ENCODE measurements at places on chromosomes 3 and 15.

- peak; percentile 52 for DNase-seq
Measured at GRCh38 chr3:97510795-97511194, 253.8 kb upstream of the ARL6 start.

DNA sequence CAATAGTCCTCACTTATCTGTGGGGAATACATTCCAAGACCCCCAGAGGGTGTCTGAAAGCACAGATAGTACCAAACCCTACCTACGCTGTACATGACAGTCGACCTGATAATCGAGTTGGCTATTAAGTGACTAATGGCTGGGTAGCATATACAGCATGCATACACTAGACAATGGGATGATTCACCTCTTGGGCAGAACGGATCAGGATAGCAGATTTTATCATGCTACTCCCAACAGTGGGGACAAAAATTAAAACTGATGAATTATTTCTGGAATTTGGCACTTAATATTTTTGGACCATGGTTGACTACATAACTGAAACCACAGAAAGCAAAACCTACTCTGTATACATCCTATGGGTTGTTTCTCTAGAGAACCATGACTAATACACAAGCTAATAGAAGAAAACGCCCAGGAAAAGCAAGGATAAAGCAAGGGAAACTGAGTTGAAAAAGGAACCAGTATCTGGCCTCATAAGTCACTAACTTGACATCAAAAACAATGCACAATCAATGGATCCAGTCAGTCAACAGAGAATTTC, 15.5 kb downstream of the ATG3 start:
- DNase-seq, result no peak

DNA sequence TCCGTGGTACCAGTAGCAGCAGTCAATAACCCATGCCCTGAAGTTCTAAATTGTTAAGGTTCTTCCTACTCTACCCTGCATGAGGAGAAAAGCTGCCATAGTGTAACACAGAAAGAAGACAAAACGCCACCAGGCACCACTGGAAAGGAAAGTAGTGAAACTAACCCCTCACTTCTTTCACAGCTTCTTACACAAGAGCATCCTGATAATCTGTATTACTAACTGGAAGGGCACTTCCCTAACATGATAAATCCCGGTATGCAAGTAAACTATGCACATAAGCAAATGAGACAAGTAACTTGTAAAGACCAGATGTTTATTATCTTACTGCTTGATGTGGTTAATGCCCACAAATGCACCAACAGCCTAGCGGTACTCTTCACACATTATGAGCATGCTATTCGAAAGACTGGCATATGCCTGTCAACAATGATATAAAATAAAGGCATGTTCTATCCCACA, 141.3 kb downstream of the ADAM10 start:
- DNase-seq, result no peak

- DNase-seq, result no peak
Measured at GRCh38 chr3:48897460-48898376, 964 bp downstream of the SLC25A20 start.

DNA sequence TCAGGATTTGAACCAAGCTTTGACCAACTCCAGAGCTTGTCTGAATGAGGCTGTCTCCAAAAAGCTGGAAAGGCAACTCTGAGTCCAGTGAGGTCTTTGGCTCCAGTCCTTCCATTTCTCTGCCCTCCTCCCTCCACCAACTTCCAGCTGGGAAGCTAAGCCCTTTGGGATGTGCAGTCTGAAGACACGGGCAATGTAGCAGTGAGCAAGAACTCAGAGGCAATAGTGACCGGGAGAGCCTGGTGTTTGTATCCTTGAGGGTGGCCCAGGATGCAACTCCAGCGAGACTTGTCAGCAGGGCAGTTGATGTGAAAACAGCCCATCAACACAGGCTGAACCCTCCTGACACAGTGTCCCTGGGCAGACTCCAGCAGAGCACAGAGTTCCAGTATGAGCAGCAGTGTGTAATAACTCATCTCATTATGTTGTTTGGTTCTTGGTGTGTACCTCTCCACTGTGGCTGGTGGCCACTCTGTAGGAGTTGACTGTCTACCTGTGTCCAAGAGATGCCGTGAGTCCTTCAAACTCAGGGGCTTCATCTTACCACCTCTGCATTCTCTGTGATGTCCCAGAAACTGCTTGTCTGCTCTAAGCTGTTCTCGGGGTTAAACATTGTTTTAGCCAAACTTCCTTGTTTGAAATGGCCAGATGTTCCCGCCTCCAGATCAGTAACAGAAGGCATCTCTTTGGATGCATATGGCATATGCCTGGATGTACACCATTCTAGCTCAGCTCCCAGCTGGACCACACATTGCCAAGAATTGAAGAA, 6.6 kb downstream of the CDCP1 start:
- DNase-seq, result no peak

DNA sequence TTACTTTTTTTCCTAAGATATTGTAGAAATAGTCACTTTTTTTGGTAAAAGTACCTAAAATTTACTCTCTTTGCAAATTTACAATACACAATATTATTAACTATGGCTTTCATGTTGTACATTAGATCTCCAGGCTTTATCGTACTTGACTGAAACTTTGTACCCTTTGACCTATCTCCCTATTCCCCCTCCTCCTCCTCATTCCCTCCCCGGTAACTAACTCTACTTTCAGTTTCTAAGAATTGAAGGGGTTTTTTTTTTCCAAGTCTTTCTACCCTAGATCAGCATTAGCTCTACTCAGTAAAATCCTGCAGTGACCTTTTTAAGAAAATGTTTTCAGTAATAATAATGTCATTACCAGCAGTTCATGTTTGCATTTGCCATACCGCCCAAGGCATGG, 10.1 kb downstream of the HACL1 start:
- DNase-seq, result no peak

GRCh38 chr15:68749793-68750192, 70.9 kb downstream of the ANP32A start:
- DNase-seq, result no peak

- no peak for DNase-seq
Measured at GRCh38 chr3:108090049-108090700, 656 bp downstream of the CD47 start.

- DNase-seq, result no peak
Measured at GRCh38 chr3:121852256-121852655, 17.2 kb downstream of the EAF2 start.

- no peak for DNase-seq
Measured at GRCh38 chr3:125154800-125155269, 57.7 kb downstream of the SLC12A8 start.

DNA sequence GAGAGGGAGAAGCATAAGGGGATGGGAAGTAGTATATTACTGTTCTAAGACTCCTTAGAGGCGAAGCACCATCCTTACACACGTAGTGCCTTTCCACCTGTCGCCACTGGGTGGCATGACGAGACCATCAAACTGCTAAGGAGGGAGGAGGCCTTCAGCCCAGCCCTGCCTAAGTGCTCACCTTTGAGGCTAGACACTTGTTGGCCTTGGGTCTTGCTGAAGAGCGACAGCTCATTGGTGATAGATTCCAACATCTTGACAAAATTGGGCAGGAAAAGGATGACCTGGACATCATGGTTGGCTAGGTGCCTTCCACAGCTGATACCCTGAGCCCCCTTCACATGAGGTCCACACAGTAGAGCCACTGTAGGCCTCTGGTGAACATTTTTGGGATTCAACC, 19.6 kb downstream of the CLK3 start:
- DNase-seq, result peak; percentile 33

DNA sequence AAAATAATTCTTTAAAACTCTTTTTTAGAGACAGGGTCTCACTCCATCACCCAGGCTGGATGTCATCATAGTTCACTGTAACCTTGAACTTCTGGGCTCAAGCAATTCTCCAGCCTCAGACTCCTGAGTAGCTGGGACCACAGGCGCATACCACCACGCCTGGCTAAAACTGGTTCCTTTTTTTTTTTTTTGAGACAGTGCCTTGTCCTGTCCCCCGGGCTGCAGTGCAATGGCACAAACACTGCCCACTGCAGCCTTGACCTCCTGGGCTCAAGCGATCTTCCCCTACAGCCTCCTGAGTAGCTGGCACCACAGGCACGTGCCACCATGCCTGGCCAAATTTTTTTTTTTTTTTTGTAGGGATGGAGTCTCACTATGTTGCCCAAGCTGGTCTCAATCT, 23.7 kb upstream of the FURIN start:
- DNase-seq, result no peak

GRCh38 chr3:69848113-69848512, 108.8 kb downstream of the MITF start:
- no peak for DNase-seq

DNA sequence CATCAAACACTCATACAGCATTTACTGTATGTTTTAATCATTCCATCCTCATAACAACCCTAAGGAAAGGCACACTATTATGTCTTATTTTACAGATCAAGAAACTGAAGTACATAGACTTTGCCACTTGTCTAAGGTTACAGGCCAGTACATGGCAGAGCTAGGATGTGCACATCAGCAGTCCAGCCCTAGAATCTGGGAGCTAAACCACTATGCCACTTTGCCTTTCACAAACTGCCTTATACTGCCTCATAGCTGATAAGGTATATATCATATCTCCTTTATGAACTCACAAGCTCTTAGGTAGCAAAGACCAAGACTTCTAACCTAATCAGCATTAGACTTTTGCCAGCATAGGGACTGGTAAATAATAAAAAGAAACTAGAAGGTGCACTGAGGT, 49.1 kb downstream of the MYO9A start:
- no peak for DNase-seq

DNA sequence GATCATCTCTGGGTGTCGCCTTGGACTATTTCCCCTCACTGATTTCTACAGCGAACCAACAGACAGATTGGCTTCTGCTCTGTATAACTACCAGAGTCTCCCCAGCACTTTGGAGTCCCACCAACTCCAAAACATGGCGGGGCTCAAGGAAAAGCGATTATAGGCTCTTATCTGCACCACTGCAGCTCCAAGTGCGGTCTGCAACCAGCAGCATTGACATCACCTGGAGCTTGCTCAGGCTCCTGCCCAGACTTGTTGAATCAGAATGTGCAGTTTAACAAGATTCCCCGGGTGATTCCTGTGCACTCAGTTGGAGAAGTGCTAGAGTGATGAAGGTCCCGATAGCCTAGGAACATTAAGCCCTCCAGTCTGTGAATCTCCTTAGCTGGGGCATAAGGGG, 9.0 kb downstream of the CCK start:
- DNase-seq, result no peak

- no peak for DNase-seq
Measured at GRCh38 chr3:134134698-134135415, 105.1 kb upstream of the SLCO2A1 start.

DNA sequence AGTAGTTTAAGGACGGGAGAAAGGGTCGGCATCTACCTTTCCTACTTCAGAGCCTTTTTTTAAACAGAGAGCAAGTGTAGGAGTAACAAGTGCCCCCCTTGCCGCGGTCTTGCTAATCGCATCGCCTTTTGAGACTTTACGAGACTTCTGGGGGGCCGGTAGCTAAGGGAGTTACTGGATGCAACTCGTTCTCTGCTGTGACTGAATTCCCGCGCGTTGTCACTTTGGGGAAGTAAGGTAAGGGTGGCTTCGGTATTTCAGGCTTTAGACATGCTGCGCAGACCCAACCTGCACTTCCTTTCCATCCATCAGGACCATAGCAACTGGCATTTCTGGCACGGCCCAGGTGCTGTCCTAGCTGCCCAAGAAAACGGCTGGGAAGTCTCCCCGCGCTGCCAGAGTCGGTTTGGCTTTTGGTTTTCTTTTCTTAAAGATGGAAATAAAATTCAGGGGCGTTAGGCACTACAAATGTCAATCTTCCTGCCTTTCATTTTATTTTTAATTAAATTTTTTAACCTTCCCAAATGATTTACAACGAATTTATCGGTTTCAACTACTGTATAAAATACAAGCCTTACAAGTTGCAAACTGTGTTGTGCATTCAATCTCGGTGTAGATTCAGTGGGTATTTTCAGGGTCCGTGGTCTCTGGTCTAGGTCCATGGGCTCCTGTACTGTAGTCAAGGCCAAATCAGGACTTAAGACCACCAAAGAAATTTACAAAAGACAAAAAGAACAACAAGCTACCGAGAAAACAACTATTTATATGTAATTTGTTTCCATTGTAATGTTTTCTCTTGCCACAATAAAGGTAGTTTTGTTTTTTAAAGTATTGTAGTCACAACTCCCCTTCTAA, 3.5 kb downstream of the MECOM start:
- no peak for DNase-seq

- peak; percentile 67 for DNase-seq
Measured at GRCh38 chr15:63600616-63601025, 3.4 kb downstream of the FBXL22 start.

DNA sequence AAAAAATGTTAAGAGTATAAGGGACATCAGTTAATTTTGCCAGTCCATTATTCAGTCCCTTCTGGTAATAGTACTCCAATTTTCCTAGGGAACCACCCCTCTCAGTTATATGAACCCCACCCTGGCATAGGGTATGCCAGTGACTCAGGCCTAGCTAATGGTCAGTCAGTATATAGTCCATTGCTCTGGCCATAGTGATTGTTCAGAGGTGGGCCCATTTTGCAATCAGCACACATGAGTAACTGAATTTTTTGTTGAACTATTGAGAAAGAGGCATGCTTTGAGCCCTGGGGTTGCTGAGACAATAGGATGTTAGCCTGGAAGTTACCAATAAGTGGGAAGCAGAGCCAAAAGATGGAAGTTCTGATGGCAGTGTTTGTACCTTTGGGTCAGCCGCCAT, 4.1 kb downstream of the LRCH3 start:
- DNase-seq, result no peak

GRCh38 chr3:149898771-149899170, 71.9 kb downstream of the PFN2 start:
- no peak for DNase-seq

Data from SHP77 treated with DMSO at 0.1 percent for 48 hours (cell line).